Hindlimb muscle (tissue), 1 donor: ENCODE measurements at places on chromosomes 13 and 19. TPM values are rescaled to one million over a fixed set of nuclear protein-coding genes. Genes with fewer than 3 reads are reported as not detected.

ZNF296 gene
- polyA plus RNA-seq = 1.0 TPM

SYT3 gene
- polyA plus RNA-seq = 0.36 TPM

PNMA8A gene
- polyA plus RNA-seq = 43.2 TPM

TEKTIP1 gene
- polyA plus RNA-seq = 3.5 TPM

KCNRG gene
- 1.1 TPM for polyA plus RNA-seq
